Activated CD8-positive, alpha-beta memory T cell treated with anti-CD3 and anti-CD28 coated beads for 1 hour (primary cell): ENCODE measurements at places on chromosomes 5 and 9.

GRCh38 chr5:139552893-139553575 lies 8.1 kb upstream of the UBE2D2 start:
- DNase-seq = no peak

DNA sequence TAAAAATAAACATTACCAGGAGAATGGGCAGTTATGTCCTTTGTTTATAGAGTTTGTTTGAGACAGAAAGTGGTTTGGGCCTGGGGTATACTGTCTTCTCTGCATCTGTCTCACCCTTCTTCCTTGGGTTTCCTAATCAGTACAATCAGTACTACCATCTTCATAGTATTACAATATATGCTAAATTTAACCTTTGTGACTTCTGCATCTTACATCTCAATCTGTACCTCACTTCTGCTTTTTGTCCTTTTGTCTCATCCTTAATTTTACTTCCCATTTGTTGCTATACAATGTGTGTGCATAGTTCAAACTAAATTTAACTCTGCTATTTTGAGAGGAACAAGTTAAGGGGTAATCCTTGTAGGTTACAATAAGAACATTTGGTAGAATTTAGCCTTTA lies 19.6 kb downstream of the FBXO38 start:
- no peak for DNase-seq

DNA sequence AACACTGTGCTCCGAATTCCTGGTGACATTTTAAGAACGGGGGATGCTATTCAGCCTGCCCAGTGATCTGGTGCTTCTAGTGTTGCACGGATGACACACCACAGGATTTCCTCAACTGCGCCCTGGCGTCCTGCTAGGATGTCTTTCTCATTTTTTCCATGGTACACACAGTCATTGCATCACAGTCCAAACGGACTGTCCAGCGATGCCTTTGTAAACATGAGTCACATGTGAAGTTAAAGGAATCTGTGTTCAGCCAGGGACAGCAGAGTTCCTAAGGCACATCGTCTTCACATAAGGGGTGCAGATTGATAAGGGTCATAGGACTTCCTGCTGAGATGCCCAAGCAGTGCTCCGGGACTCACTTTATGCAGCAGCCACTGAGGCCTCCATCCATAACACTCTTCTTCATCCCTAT lies 9.3 kb upstream of the PTPN3 start:
- no peak for DNase-seq

GRCh38 chr5:83441747-83442146 lies 29.8 kb upstream of the VCAN start:
- no peak for DNase-seq

DNA sequence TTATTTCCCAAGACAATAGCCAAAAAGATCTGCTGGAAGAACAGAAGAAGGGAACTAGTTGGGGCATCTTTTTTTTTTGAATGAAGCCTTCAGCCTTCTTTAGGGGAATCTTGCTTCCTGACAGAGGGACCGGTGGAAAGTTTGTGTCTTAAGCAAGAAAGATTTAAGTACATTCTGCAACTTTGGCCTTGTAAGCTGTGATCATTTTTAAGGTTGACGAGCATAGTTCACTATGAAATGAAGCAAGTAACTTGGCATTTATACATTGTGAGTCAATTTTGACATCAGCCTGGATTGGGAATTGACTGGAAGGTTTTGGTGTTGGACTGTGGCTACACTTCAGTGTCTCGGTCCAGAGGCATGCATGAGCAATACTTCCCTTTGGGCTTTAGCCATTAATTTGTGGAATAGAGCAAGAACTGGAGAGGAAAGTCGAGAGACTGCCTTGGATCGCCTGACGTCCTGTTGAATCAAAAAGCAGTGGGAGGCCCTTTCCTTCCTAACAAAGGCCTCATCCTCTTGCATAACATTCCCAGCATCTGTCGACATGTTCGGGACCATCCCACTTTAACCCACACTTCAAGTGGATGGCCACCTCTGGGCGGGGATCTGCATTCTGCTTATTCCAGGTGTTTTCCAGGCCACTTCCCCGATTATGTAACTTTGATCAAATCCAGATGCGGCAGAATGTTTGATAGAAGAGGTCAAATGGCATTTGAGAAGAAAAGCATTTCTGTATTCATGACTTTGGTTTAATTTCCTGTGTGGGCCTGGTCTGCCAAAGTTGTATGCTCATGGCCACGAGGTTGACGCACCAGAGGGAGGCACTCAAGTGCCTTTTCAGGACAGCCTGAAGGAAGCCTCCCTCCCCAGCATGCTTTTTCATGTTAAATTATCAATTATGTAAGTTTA lies 12.5 kb downstream of the ABL1 start:
- DNase-seq = no peak

GRCh38 chr5:177528631-177529030 lies 11.9 kb upstream of the DDX41 start:
- no peak for DNase-seq

DNA sequence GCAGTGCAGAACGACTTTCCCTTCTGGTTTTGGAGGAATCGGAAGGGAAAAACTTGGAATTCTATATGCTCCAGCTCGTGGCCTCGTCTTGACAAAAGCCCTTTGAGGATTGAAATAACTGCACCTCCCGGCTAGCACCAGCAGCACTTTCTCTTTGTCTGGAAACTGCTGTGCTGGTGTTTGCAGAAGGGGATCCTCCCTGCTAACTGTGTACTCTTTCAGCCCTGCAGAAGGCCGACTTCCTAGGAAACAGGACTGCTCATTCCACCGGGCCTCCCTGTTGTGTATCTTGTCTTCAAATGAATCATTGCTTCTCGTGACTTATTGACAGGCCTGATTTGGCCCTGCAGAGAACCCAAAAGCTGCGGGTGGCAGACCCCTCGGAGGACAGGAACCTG lies 23.6 kb downstream of the STC2 start:
- no peak for DNase-seq

DNA sequence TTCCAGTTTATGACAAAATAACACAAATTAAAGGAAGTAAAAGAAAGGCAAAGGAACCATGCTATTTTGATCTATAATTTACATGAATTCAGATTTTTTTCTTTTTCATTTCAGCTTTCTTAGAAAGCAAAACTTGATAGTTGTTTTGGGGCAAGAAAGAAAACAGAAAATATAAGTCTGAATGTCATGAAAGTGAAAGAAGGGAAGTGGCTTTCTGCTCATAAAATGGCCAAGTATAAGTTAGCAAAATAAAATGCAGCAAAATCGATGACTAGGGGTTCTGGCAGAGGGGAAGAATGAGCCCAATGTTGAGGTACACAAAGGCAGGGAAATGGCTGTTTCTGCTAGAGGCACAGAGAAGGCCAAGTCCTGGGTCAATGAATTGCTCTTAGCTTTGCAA lies 3.0 kb upstream of the IFNW1 start:
- DNase-seq = no peak

DNA sequence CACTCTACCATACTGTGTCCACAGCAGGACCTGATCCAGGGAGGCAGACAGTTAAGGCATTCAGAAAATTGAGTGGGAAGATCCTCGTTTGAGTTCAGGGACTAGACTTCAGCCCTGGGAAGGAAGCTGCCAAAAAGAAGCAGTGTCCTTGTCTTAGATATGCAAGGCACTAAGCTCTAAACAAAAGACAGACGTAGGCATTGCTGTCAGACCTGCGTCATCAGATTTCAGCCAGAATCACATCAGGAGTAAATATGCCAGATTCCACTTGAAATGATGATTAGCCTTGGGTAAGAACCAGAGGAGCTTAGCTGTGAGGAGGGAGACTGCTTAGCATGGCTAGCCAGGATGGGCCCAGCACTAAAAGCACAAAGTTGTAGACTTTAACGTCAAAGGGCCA lies 56.7 kb downstream of the MAMDC2 start:
- no peak for DNase-seq

- DNase-seq = no peak
Observed at GRCh38 chr5:58887721-58888409, 305.0 kb downstream of the RAB3C start.

DNA sequence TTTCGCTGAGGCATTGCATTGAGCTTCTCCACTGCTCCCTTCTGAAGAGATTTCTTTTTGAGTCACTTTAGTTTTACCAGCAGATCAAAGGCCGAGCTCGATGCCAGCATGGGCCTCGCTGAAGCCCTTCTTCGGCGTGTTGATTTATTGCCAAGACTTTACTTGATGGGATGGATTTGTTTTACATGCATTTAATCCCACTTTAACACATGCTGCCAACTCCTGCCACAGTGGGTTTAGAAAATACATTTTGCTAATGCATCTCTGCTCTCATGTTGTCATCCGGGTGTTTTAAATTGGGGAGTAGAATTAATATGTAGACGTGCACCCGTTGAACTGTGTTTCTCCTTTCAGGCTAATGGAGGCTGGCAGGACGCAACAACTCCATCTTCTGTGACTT lies 218.3 kb downstream of the PBX3 start:
- DNase-seq = no peak

- no peak for DNase-seq
Observed at GRCh38 chr5:79562351-79563246, 48.7 kb upstream of the HOMER1 start.

DNA sequence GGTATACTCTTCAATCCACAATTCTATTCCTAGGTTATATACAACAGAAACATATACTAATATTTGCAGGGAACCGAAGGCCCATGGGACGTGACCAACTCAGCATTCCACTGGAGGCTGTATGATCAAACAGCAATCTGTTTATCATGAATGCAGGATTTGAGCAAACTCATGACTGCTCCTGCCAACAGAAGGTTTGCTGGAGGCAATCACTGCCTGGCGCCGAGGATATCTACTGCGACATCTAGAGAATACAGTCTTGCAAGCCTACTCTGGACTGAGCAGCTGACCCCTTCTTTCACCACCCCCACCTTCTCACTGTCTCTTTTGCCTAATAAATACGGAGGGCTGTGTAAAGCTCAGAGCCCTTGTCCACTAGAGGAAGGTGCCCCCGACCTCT lies 90.5 kb upstream of the CDH10 start:
- no peak for DNase-seq

- DNase-seq = no peak
Observed at GRCh38 chr9:87309236-87309635, 188.4 kb upstream of the DAPK1 start.

- DNase-seq = no peak
Observed at GRCh38 chr5:102826629-102827028, 71.5 kb downstream of the PAM start.

GRCh38 chr9:6827439-6828145 lies 69.8 kb downstream of the KDM4C start:
- no peak for DNase-seq

GRCh38 chr9:78674874-78675273 lies 377.9 kb downstream of the PSAT1 start:
- DNase-seq = no peak

GRCh38 chr5:39040875-39041274 lies 33.3 kb downstream of the RICTOR start:
- DNase-seq = no peak

- DNase-seq = no peak
Observed at GRCh38 chr5:148653836-148654781, at the start of gene HTR4. HTR4 (minus strand) TSS chr5:148654527; CDS start chr5:148637014, 17,513 bp downstream.

DNA sequence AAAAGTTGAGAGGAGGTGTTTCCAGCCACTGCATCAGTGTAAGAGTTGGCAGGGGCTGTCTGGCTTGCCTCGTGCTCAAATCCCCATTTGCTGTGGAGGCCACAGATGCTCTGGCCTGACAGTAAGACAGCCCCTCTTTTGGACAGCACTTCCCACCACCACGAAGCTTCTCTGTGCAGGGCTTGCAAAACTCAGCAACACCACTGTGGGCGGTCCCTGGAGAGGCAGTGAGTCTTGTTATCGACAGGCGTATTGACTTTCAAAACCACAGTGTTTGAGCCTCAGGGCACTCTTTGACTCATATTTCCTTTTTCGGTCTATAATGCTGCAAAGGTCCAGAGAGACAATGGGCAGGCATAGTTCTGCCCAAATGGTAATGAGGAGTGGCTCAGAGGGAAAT lies 539.5 kb downstream of the EBF1 start:
- DNase-seq = no peak

- no peak for DNase-seq
Observed at GRCh38 chr5:63613442-63613841, 348.8 kb downstream of the HTR1A start.

DNA sequence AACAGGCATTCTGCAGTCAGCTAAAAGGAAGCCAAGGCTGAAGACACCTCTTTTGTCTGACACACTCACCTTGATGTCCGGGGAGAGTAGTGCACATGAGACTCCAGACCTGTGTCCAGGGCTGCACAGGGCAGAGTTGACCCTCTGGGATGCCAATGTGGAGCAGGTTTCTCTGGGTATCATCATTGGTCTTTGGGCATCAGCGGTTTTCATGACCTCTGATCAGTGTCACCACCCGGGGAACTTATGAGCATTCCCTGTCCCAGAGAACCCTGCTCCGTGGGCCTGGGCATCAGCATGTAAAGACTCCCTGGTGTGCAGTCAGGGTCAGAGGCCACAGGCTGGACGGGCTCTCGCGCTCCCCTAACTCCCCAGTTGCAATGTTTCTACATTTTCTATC lies 80.2 kb downstream of the NSUN2 start:
- no peak for DNase-seq

- no peak for DNase-seq
Observed at GRCh38 chr5:80867233-80867632, 92.9 kb upstream of the RASGRF2 start.

GRCh38 chr5:55440188-55440646 lies 94.5 kb downstream of the PLPP1 start:
- no peak for DNase-seq

DNA sequence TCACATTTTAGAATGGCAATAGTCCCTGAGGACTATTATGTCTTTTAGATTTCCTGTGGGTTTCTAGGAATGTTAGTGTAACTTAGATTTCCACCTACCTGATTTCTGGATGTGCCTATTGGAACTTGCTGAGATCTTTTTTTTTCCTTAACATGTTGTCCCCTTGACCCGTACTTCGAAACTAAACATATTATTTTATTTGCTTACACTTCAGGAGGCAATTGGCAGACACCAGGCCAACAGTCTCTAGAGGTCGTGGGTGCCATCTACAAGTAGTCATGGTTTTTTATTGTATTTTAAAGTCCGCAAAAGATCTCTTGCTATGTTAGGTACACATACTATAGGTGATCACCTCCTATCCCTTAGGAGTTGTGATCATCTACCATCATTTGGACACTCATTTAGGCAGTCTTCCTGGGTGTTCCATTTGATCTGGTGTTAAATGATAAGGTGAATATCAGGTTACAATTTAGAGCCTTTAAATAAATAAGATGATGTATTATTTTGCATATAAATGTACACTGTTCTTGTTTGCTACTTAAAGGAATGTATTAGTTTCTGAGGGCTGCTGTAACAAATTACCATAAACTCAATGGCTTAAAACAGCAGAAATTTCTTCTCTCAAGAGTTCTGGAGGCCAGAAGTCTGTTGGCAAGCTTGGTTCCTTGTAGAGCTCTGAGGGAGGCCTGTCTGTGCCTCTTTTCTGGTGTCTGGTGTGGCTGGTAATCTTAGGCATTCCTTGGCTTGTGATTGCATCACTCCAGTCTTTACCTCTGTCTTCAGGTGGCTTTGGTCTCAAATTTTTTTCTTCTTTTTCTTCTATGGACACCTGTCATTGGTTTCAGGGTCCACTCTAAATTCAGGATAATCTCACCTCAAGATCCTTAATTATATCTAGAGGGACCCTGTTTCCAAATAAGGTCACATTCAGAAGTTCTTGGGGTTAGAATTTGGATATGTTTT lies 64.8 kb downstream of the ZCCHC7 start:
- no peak for DNase-seq

- DNase-seq = no peak
Observed at GRCh38 chr5:15834596-15835245, 334.7 kb downstream of the FBXL7 start.
